ENCODE measurements at places on chromosomes 13 and 19.

DNA sequence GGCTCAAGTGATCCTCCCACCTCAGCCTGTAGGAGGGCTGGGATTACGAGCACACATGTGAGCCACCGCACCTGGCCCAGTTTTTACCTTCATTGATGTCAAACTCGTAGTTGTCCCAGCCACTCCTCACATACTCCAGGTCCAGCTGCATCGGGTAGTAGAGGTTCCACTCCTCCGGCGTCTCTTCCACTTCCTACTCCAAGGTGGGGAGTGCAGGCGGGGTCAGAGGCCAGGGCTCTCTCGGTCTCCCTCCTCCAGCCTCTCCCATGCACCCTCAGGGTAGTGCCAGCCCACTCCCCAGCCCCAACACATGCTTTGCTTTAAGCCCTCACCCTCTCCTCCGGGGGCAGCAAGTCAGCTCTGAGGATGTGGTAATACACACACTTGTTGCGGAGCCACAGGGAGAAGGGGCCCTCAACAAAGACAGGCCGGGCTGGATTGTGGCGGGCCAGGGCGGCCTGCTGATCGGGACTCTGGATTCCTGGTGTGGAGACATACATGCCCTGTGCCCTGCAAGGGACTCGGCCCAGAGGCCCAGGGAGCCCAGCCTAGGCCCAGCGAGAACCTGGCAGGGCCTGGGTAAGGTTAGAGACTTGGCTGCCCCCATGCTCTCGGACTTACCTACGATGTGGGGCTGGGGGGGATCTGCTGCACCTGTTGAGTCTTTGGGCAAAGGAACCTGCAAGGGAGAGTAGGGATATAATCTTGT, 1.9 kb upstream of the ZNF653 start:
- no peak for DNase-seq

DNA sequence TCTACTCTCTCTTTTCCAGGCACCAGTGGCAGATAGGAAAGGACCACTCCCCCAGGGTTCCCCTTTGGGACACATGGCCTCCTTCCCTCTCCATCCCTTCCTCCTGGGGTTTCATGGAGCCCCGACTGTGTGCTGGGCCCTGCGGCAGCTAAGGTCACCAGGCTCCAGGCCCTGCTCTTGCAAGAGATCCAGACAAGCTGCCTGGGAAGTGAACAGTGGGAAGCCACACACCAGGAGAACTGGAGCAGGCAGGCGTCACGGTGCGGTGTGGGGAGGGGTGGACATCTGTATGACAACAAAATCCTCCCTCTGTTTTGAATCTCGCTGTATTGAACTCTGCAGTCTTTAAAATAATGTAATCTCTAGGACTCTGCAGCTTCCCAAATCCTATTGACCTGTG, 330.1 kb downstream of the UQCRFS1 start:
- DNase-seq = no peak

GRCh38 chr19:6204212-6204611, 68.7 kb downstream of the ACSBG2 start:
- no peak for DNase-seq

DNA sequence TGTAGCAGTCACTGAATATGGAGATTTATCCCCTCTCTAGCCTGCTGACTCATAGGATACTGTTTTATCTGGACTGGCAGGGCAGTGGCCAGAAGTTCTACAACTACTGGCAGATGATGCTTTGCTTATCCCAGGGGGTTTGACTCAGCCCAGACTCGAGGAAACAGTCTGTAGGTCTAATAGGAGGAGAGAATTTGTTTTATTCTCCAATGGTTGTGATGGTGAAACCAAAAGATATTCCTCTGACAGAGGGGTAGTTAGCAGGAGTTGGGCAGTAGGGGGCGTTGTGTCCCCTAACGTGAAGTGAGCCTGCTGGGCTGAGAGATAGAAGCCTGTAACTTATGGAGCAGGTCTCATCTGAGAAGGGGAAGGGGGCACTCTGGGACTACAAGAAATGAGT, 74.9 kb downstream of the WTIP start:
- no peak for DNase-seq

DNA sequence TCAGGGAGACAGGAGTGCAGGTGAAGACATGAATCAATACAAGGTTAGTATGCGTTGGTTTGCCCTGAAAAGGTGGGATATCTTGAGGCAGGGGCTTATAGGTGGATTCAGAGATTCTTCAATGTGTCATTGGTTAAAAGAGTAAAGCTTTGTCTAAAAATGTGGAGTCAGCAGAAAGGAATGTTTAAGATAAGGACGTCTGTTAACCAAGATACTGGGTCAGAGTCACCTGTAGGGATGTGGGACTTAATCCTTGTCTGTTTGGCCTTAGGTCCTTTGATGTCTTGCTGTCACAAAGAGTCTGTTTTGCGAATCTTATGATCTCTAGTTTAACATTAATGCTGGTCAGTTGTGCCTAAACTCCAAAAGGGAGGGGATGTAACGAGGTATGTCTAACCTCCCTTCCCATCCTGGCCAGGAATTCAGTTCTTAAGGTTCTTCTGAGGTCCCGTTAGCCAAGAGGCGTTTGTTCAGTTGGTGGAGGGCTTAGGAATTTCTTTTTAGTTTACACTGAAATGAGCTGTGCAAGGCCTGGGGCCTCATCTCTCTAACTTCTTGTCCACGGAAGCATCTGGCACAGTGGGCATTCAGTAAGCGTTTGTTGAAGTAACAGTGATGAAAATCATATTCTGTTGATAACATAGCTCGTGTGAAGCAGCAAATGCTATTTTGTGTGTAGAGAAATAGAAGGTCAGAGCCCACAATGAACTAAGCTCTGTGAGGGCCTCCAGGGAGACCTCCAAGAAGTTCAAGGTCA, 96.2 kb upstream of the RNF113B start:
- DNase-seq = no peak

GRCh38 chr19:33248954-33249613, 23.4 kb upstream of the SLC7A10 start:
- DNase-seq = no peak

DNA sequence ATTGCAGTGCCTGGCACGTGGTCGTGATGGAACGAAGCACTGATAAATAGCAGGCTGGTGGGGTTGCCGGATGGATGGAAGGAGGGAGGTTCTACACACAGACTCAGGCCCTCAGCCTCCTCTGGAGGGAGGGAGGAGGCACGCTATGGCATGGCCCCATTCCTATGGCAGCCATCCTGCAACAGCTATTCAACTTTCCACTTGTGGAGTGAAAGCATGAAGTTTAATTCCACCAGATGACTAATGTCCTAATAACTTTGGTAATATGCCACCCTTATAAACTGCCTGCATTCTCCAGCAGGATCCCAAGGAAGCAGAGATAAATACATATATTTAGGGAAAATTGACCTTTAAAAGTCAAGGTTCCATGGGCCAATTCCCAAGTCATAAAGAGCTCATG, 92.4 kb downstream of the KL start:
- DNase-seq = no peak

DNA sequence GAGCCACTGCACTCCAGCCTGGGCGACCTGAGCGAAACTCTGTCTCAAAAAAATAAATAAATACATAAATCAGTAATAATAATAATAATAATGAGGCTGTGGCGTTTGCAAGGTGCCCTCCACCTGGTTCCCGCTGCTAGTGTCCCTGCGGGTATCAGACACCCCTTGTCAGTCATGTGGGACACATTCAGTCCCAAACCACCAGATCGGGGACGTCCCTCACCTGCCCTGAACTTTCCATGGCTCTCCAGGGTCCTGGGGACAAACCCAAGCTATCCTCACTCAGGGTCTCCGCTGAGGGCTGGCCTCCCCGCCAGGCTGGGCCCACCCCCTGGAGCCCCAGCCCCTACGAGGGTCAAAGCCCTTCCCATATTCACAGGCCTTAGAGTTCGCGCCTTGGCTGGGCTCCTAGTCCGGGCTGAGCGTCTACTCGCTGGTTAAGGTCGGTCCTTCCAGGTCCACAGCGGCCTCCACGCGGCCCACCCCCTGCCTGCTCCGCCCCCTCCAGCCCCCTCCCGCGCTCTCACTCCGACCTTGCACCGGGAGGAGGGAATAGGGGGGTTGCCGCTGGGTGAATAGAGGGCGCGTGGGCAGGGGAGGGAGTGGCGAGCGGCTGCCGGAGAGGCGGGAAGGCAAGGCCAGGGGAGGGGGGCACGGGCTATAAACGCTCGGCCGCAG, 349 bp upstream of the KISS1R start:
- DNase-seq = no peak

DNA sequence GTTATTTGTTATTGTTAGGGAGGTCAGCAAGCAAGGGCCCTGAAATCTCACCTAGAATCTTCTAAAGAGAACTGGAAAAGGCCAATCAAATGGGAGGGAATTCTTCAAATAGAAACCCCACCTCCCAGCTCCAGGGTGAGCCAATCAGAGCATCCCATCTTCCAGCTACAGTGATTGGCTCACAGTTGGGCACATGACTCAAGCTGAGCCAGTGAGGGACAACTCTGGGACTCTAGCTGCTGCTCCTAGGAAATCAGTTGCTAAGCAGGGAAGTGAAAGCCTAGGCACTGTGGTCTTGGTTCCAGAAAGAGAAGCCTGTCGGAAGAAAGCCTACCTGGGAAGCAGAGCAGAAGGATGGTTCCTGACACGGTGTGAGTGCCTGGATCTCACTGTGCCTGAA, 13.4 kb downstream of the TM6SF2 start:
- DNase-seq = no peak

- DNase-seq = no peak
Observed at GRCh38 chr13:49308921-49309408, 61.2 kb downstream of the CDADC1 start.

- no peak for DNase-seq
Observed at GRCh38 chr13:59601993-59602392, 561.7 kb downstream of the DIAPH3 start.

DNA sequence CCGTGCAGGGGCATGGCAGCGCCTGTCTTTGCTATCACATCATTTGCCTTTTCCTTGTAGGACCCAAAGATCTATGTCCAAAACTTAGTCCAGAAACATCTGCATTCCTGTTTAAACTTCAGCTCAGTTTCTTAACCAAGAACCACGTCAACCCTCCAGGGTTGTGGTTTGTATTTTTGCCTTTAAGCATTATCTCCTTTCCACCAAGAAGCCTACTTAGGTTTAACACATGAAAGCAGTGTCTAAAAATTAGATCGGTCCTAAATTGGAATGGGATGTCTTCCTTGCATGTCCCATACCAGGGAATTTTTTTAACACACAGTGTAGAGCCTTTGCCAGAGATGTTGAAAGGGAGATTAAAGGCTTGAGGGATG, 38.8 kb downstream of the DHRS12 start:
- no peak for DNase-seq

- DNase-seq = peak; percentile 73
Observed at GRCh38 chr19:16325641-16326400, 1.2 kb downstream of the KLF2 start.

DNA sequence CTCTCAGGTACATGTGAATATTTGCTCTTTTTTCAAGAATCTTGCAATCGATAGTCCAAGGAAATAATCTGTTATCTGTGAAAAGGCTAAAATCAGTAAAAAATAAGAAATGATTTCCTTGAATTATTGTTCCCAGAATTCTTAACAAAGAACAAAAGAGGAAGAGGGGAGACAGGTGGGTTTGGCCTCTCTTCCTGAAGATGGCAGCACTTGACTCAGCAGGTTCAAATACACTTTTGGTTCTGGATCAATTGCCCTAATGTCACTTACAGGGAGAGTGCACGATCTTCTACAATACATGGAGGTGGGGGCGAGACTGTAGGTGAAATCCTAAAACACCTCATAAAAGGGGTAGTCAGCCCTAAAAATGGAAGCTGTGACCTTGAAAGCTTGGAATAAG, 358.7 kb downstream of the IRS2 start:
- no peak for DNase-seq

DNA sequence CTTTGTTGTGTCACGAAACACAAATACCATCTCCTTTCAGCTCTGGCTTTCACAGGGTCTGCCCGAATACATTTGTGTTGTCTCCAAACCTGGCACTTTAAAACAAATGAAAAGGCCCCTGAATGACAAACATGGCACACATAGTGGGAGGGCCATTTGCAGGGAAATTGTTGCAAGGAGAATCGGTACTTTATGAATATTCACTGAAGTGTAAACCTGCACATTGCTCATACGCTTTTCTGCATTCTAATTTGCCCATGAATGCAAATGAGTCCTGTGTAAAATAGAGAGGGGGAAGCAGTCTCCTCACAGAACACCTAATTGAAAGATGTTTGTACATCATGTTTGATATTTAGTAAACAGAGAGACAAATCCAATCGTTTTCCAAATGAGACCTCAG, 82.7 kb upstream of the PCDH8 start:
- no peak for DNase-seq

- DNase-seq = no peak
Observed at GRCh38 chr13:43785261-43785649, 1.5 kb downstream of the ENOX1 start.

- no peak for DNase-seq
Observed at GRCh38 chr13:79457390-79457789, 23.6 kb upstream of the NDFIP2 start.

GRCh38 chr19:6732803-6733337, 4.5 kb downstream of the GPR108 start:
- no peak for DNase-seq

DNA sequence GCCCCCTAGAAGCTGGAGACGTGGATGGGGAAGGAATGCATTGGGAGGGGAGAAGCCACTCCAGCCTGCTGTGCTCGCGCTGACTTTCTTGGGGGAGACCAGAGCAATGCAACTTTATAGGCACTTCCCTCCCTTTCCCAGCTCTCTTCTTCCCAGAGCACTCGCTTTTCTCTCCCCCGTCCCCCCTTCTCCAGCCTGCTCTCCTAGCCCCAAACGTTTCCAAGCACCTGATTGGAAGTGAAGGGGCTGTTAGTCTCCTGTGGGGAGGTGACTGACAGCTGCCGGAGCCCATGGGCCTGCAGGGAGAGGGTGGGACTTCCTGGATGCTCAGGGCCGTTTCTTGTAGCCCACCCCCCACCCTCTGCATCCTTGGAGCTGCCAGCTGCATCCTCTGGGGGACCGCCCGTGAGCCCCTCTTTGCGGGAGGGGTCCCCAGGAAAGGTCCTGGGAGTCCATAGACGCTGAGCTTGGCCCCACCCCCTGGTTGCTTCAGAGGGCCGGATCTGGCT, 2.5 kb downstream of the HDGFL2 start:
- no peak for DNase-seq

GRCh38 chr19:47561440-47562057, 11.4 kb downstream of the ZNF541 start:
- DNase-seq = no peak

- DNase-seq = no peak
Observed at GRCh38 chr13:47413112-47413511, 516.3 kb upstream of the HTR2A start.

DNA sequence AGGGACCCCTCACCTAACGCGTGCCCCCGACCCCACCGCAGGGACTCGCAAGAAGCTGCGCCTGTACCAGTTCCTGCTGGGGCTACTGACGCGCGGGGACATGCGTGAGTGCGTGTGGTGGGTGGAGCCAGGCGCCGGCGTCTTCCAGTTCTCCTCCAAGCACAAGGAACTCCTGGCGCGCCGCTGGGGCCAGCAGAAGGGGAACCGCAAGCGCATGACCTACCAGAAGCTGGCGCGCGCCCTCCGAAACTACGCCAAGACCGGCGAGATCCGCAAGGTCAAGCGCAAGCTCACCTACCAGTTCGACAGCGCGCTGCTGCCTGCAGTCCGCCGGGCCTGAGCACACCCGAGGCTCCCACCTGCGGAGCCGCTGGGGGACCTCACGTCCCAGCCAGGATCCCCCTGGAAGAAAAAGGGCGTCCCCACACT, 4.7 kb upstream of the MYBPC2 start:
- peak; percentile 56 for DNase-seq
